ENCODE measurements at places on chromosomes 3 and 15. TPM values are rescaled to one million over a fixed set of nuclear protein-coding genes. Genes with fewer than 3 reads are reported as not detected.
A peak's percentile ranks its signal among the peaks of the same experiment; 100 is the strongest.

The WDR93 gene
- total RNA-seq, result not detected

GRCh38 chr3:18420555-18420954 is 4.6 kb downstream of the SATB1 start:
- ATAC-seq, result no peak

The GP9 gene
- not detected for total RNA-seq

The JMJD7 gene
- total RNA-seq, result 35.4 TPM

DNA sequence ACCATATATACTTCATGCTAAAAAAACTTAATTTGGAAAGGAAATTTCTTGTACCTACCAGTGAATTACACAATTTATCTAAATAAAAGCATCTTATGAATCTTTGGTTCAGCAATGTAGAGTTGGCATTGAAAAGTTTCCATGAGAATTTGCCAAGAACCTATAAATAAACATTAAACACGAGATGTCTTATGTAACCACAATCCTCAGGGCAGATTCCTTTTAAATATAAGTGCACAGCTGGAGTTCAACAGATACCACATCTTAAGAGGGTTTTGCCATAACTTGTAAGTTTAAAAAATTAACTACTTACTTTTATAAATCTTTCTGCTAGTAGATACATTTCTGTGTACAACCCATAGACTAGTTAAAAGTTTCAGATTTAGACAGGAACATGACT is 499.3 kb upstream of the ARRDC4 start:
- no peak for ATAC-seq

DNA sequence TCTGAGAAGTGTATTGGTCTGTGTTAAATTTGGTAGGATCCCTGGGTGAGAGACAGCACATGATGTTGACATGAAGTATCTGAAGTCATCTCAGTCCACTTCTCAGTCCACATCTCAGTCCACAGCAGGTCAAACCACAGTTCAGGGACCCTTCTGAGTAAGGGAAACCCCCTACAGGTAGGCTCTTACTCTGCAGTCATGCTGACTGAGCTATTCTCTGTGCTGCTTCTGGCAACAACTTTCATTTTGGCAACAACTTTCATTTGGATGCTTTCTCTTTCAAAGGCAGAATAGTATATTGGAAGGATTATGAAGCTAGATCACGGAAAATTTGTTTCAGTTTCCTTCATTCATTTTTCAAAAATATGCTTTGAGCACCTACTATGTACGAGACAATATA is 178.2 kb upstream of the GOLIM4 start:
- ATAC-seq, result no peak

DNA sequence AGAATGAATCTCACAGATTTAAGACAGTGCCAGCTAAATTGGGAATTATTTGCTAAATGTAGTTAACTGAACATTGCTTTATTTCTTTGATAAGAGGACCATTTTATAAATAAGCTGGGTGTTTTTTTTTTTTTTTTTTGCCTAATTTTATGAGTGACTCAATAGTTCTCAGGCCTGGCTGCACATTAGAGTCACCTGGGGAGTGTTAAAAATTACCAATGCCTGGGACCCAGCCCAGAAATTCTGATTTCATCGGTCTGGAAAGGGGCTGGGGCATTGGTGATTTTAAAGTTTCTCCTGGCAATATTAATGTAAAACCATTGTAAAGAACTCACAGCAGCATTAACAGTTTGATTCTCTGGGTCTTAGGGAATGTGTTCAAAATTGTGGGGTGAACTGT is 51.2 kb upstream of the PHLDB2 start:
- ATAC-seq, result no peak

- ATAC-seq, result no peak
Measured at GRCh38 chr3:179278151-179278550, 27.2 kb upstream of the KCNMB3 start.

DNA sequence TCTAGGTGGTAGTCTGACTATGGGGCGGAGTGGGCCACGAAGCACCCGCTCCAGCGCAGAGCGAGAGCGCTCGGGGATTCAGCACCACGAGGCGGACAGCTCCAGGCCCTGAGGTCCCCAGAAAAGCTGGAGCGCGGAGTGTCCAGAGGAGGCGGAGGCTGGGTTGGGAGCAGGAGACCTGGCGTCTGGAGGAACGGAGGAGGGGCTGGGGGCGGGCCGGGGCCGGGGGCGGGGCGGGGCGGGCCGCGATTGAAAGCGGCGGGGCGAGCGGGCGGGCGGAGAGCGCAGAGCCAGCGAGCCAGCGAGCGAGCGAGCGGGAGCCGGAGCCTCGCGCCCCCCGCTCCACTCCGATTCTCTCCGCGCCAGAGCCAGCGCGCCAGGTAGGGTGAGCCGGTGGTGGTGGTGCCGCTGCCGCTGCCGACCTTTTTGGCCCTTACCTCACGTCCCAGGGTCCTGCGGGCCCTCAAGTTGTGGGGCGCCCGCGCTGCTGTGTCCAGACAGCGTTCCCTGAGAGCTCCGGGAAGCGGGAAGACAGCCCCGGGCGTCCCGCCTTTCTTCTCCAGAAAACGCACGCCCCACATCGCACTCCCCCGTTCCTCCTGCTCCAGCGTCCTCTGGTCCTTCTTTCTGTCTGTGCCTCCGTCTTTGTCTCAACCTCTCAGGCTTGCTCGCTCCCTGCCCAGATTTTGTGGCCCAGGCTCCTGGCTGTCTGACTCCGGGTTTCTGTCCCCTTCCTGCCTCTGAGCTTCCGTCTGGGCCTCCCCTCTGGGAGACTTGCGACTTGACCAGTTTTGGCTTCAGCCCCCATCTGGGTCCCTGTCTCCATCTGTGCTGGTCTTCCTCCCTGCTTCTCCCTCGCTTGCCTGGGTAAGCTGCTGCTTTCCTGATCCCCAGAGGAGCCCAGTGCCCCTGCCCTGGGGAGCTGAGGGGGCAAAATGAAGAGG is at the start of gene GRM2:
Gene GRM2, plus strand, starts transcription at position 281 of the 944 bp plus-strand sequence. CDS start 1,916 bp downstream, outside the sequence.
- peak; percentile 84 for ATAC-seq

- ATAC-seq, result no peak
Measured at GRCh38 chr3:127796831-127797150, 25.5 kb downstream of the MGLL start.

The ZDHHC23 gene
- 3.0 TPM for total RNA-seq

DNA sequence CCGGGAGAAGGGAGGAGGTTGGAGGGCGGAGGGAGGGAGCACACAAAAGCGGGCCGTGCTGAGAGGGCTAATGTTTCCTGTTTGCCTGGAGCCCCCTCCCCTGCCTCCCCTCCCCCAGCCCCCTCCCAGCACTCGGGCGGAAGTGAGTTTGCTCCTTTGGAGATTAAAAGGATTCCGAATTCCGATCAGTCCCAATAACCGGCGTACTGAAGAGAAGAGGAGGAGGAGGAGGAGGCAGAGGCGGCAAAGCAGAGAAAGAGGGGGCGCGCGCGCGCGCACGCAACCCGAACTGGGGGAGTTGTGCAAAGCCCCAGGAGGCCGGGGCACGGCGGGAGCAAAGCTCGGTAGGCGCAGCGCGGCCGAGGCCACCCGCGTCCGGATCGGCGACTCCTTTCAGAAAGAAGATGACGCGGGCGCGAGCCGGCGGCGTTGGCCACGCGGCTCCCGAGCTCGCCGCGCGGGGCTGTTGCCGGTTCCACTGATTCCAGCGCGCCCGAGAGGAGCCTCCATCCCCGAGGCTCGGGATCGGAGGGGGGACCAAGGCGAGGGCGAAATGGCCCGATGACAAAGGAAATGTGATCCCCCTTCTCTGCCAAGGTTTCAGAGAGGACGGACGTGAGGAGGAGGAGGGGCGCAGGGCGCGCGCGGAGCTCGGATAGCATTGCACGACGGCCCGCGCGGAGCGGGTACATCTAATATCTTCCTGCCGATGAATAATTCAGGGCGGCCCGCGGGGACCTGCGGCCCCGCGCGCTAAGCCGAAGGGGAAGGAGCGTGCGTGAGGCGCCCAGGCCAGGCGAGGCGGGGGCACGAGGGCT is 1.1 kb upstream of the TRIM71 start:
- peak; percentile 11 for ATAC-seq

- ATAC-seq, result no peak
Measured at GRCh38 chr3:154062513-154062912, 58.7 kb upstream of the ARHGEF26 start.

DNA sequence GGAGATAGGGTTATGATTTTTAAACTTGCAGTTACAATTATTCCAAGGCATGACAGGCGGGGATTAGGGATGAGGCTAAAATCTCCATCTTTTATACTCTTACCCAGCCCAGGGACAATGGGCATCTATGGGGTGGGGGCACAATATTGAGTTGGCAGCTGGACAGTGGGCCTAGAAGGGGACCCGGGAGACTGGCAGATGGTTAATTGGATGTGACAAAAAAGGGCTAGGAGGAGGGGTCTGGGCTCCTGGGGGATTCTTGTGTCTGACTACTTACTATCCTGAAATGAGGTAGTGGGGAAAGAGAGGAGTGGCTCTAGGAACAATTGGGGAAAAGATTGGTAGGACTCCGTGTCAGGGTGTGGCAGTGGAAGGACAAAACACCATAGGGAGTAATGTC is 53.0 kb upstream of the ROPN1 start:
- ATAC-seq, result no peak

The MAGEL2 gene
- 0.08 TPM for total RNA-seq

- no peak for ATAC-seq
Measured at GRCh38 chr15:51262463-51262862, 75.9 kb downstream of the CYP19A1 start.

The MOBP gene
- total RNA-seq, result not detected

DNA sequence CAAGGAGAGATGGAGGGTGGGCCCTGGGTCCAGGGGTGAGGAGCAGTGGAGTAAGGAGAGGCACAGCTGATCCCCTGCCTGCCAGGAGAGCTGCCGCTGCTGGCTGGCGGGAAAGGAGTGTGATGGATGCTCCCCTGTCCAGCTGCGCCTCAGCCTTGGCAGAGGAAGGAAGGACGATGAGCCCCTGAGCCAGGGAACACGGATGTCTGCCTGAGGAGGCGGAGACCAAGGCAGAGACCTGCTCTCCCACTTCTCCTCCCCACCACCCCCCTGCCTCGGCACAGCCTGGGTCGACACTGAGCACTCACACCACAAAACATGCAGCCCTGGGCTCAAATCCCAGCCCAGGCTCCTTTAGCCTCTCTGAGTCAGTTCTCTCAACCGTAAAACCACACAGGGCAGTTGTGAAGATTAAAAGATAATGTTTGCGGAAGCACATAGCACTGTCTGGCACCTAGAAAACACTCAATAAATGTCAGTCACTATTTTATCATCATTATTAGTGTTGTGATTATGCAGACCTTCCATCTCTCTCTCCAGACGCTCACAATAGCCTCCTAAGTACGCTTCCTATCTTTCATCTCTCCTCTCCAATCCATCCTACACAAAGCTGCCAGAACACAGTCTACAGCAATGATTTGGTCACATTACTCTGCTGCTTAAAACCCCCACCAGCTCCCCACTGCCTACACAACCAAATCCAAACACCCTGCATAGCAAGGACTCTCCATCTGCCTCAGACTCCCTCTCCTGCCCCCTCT is 52.2 kb downstream of the SEMA5B start:
- ATAC-seq, result no peak

The GPR27 gene
- total RNA-seq, result 4.3 TPM
